Articular chondrocyte of knee joint (primary cell): ENCODE measurements at places on chromosomes 16 and 17. TPM values are rescaled to one million over a fixed set of nuclear protein-coding genes. Genes with fewer than 3 reads are reported as not detected.

ZNF771 gene
- total RNA-seq, result 6.8 and 7.8 TPM in 2 replicates

SLC12A3 gene
- not detected in 2 replicates for total RNA-seq

GPRC5B gene
- 1.3 TPM in 2 replicates for total RNA-seq

IFI35 gene
- 43.2 and 51.2 TPM in 2 replicates for total RNA-seq

SDR42E1 gene
- 6.8 and 9.9 TPM in 2 replicates for total RNA-seq

MMP15 gene
- 3.8 and 3.9 TPM in 2 replicates for total RNA-seq

SPNS2 gene
- total RNA-seq, result 0.65 and 1.3 TPM in 2 replicates

PLA2G10 gene
- total RNA-seq, result not detected in 2 replicates

ARL4D gene
- 21.6 and 28.4 TPM in 2 replicates for total RNA-seq

TSPOAP1 gene
- 0.76 and 2.9 TPM in 2 replicates for total RNA-seq

PABPN1L gene
- not detected in 2 replicates for total RNA-seq

TMC7 gene
- 1.4 and 2.5 TPM in 2 replicates for total RNA-seq

MYOCD gene
- total RNA-seq, result 2.9 and 7.7 TPM in 2 replicates

KCNH6 gene
- not detected in 2 replicates for total RNA-seq

ITGAD gene
- not detected in 2 replicates for total RNA-seq

KRT16 gene
- total RNA-seq, result 2.7 and 4.1 TPM in 2 replicates

TLE7 gene
- not detected in 2 replicates for total RNA-seq

SYT17 gene
- 0.11 and 0.13 TPM in 2 replicates for total RNA-seq

NME3 gene
- total RNA-seq, result 21.7 and 29.3 TPM in 2 replicates

PRSS22 gene
- total RNA-seq, result not detected in 2 replicates

CTRB2 gene
- not detected in 2 replicates for total RNA-seq

ELAC2 gene
- total RNA-seq, result 38.0 and 39.6 TPM in 2 replicates

CTRB1 gene
- total RNA-seq, result not detected in 2 replicates

MSL1 gene
- total RNA-seq, result 55.7 and 60.1 TPM in 2 replicates

PRSS33 gene
- total RNA-seq, result not detected in 2 replicates

MYL11 gene
- total RNA-seq, result not detected in 2 replicates

DVL2 gene
- total RNA-seq, result 54.4 and 63.1 TPM in 2 replicates

KRT32 gene
- total RNA-seq, result not detected in 2 replicates

RPTOR gene
- 24.4 and 27.0 TPM in 2 replicates for total RNA-seq

TAT gene
- not detected in 2 replicates for total RNA-seq

TMEM92 gene
- under 0.01 TPM in 1 of 2 replicates, not detected in the other for total RNA-seq

CES4A gene
- 3.6 and 5.0 TPM in 2 replicates for total RNA-seq

MT1M gene
- 3.1 and 6.3 TPM in 2 replicates for total RNA-seq
